OCI-LY7 (cell line): ENCODE measurements at places on chromosomes 7 and 10. TPM values are rescaled to one million over a fixed set of nuclear protein-coding genes. Genes with fewer than 3 reads are reported as not detected.

AOC1 gene
- not detected in 2 replicates for total RNA-seq

PNLIPRP2 gene
- total RNA-seq: not detected in 2 replicates

TNS3 gene
- total RNA-seq: 36.5 and 42.1 TPM in 2 replicates

TMEM139 gene
- 0.46 and 0.48 TPM in 2 replicates for total RNA-seq

SFRP4 gene
- total RNA-seq: not detected in 2 replicates
